ENCODE measurements at places on chromosomes 11 and 22.

GRCh38 chr22:40193429-40194421 is 16.0 kb downstream of the TNRC6B start:
- peak; percentile 57 for DNase-seq

GRCh38 chr11:46381819-46382645 is 563 bp downstream of the MDK start:
- no peak for DNase-seq

GRCh38 chr22:23504516-23504915 is 75.6 kb downstream of the IGLL1 start:
- DNase-seq = no peak

DNA sequence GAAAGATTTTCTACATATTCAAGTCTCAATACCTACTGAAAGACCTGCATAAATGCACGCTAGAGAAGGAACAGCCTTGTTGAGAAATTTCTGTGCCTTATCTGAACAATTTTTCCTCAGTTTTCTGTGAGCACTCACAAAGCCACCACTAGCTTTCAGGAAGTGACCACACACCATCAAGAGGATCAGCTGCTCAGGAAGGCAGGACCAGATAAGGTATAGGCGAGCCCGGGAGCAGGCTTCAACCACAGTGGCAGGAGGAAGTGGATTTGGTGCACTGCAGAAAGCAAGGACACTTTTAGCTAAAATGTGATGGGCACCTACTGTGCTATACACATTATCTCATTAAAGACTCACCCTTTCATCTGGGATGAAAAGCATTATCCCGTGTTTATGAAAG is 220.8 kb downstream of the RAB38 start:
- DNase-seq = no peak

DNA sequence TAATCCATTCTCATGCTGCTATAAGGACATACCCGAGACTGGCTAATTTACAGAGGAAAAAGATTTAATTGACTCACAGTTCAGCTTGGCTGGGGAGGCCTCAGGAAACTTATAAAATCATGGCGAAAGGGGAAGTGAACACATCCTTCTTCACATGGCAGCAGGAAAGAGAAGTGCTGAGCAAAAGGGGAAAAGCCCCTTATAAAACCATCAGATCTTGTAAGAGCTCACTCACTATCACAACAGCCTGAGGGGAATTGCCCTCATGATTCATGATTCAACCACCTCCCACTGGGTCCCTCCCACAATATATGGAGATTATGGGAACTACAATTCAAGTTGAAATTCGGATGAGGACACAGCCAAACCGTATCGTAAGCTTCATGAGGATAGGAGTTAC is 3.8 kb upstream of the CYB5R2 start:
- DNase-seq = peak; percentile 95

DNA sequence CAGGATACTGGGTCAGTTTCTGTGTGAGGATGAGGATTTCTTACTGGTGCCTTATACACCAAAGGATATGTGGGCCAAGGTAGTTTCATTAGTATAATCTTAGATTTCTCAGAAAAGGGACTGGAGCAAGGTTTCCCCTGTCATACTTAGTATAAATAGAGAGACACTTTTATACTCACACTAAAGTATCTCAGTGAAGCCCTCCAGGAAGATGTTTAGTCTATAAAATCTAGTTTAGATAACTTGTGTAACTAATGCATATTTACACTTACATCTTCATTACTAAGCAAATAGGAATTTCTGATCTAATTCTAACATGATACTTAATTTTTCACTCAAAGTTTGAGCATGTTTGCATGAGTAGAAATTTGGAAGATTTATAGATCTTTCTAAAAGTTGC is 11.1 kb downstream of the EMSY start:
- no peak for DNase-seq

GRCh38 chr11:454043-454442 is 4.0 kb downstream of the PTDSS2 start:
- no peak for DNase-seq

DNA sequence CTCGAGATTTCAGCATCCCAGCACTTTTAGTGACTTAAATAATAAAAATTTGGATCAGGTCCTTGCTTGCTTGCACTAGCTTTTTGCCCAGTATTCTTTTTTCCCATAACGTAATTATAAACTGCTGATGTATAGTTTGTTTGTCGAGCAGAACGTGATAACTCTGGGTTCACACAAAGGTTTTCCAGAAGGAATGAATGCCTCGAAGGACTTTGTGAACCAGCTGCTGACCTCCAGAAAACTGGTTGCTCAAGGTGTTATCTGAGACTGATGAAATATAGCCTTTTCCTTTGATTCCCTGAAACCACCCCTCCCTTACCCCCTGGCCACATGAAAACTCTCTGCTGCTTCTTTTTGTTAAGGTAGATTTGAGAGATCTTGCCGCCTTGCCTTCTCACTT is 229.1 kb upstream of the CARD18 start:
- peak; percentile 47 for DNase-seq

DNA sequence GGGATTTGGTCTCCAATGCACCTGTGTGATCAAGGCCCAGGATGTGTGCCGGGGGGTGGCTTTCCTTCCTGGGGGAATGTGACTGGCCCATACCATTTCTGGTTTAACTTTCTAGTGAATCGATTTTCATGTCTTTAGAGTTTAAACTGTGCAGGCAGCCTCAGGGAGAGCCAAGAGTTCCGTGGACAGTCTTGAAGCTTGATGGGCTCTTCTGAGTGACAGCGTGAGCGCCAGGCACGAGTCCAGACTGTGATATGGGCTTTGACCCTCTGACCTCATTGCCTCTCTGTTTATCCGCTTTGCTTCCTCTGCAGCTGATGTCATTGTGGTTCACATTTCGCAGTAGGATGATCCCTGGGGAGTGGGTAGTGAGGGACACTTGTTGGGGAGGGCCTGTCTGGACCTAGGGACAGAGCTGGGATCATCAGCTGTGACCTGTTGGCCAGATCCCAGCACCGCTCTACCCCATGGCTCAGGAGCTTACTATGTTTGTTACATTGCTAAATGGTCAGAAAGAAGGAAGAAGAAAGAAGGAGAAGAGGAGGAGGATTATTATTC is 80.6 kb upstream of the CLDN5 start:
- no peak for DNase-seq

DNA sequence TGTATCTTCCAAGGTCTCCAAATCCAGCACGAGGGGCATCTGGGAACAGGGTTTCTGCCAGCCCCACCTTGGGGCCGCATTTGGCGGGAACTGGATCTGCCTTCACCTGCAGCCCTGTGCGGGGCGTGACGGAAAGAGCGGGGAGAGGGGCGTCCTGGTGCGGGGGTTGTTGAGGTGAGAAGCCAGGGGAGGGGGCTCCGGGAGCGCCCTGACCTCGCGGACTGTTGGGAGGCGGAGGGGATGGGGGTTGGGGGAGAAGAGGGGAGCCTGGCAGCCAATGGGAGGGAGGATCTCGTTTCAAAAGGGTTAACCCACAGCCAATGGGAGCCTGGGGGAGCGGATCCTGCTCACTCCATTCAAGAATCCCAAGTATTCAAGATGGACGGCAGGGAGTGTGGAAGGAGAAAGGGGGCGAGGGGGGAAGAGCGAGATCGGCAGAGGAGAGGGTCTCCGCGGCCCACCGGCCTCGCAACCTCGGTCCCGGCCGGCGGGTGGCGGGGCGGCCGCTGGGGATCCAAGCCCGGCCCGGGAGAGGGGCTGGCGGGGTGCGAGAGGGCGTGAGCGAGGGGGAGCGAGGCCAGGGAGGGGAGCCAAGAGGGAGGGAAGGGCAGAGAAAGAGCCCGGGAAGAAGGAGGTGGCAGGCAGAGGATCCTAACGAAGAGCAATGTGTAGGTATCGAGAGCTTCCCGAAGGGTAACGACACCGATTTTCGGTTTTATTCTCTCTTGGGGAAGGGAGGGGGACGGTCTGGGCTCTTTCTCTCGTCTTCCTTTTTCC is 11.5 kb downstream of the YPEL4 start:
- DNase-seq = peak; percentile 84

GRCh38 chr11:104529213-104529612 is 365.3 kb upstream of the PDGFD start:
- no peak for DNase-seq

GRCh38 chr11:134712228-134713145 is 300.4 kb upstream of the B3GAT1 start:
- DNase-seq = no peak

DNA sequence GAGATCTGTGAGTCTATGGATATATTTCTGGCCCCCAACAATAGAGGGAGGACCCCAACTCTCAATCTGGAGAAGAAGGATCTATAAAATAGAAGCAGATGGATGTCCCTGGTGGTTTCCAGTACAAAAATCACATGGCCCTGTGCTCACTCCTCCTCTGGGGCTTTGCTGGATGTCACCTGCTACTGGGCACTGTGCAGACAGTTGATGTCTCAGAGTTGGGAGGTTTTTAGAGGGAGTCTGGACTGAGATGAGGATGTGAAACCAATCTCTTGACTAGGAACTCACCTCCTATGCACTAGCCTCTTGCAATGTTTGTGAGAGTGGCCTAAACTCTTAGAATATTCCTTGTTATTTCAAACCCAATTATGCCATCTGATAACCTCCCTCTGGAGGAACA is 107.2 kb downstream of the SCN3B start:
- DNase-seq = no peak

- DNase-seq = no peak
Measured at GRCh38 chr11:106694501-106694900, 323.8 kb downstream of the GUCY1A2 start.
